ENCODE measurements at places on chromosomes 11 and 22. TPM values are rescaled to one million over a fixed set of nuclear protein-coding genes. Genes with fewer than 3 reads are reported as not detected.

Gene MRGPRX4
- total RNA-seq, result 0.29 TPM

Gene SLC22A12
- not detected for total RNA-seq

Gene UBE2L6
- 17.0 TPM for total RNA-seq

Gene MUC5B
- 0.35 TPM for total RNA-seq

Gene KCNE3
- not detected for total RNA-seq

Gene OR4D9
- total RNA-seq, result not detected

Gene MFNG
- 0.37 TPM for total RNA-seq

Gene SORL1
- 45.0 TPM for total RNA-seq

Gene CST6
- not detected for total RNA-seq

Measured in SK-MEL-5 (cell line).